ENCODE measurements at places on chromosomes 11 and 22.
A peak's percentile ranks its signal among the peaks of the same experiment; 100 is the strongest.

DNA sequence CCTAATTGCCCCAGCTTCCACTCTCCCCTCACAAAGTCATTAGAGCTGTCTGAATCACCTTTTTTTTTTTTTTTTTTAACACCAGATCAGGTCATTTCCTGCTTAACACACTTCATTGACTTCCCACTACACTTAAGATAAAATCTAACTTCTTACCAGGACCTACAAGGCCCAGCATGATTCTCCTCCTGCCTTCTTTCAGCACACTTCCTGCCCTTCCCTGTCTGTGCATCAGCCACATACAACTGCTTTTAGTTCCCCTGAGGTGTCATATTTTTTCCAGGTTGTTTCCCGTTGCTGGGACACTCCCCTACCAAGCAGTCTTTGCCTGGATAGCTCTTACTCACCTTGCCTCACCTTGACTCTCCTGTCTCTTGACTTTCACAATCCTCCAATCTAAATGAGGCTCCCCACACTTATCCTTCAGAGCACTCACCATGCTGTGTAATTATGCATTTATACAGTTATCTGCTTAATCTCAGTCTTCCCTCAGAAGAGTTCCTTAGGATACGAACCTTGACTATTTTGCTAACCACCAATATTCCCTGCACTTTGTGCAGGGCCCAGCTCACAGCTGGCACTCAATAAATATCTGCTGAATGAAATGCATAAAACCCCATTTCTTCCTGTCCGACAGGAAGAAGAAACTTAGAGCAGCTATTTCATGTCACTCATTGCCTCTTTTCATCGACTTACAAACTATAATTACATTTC, 96.6 kb upstream of the AKIP1 start:
- no peak for DNase-seq

DNA sequence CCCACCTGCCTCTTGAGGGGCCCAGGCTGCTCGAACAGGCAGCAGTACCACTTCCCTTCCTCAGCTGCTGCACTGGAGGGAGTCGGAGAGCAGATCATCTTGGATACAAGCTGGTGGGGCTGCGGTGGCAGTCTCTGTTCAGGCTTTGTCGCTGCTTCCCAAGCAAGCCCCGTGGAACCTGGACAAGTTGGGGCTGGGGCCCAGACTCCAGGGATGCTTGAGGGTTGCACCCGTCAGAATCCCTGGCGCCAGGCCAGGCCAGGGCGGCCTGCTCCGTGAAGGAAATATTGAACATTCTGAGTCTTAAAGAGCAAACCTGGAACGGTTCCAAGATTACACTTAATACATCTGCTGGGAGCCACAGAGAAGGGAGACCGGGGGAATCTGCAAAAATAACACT, 310.1 kb upstream of the SORL1-AS1 start:
- DNase-seq: no peak

DNA sequence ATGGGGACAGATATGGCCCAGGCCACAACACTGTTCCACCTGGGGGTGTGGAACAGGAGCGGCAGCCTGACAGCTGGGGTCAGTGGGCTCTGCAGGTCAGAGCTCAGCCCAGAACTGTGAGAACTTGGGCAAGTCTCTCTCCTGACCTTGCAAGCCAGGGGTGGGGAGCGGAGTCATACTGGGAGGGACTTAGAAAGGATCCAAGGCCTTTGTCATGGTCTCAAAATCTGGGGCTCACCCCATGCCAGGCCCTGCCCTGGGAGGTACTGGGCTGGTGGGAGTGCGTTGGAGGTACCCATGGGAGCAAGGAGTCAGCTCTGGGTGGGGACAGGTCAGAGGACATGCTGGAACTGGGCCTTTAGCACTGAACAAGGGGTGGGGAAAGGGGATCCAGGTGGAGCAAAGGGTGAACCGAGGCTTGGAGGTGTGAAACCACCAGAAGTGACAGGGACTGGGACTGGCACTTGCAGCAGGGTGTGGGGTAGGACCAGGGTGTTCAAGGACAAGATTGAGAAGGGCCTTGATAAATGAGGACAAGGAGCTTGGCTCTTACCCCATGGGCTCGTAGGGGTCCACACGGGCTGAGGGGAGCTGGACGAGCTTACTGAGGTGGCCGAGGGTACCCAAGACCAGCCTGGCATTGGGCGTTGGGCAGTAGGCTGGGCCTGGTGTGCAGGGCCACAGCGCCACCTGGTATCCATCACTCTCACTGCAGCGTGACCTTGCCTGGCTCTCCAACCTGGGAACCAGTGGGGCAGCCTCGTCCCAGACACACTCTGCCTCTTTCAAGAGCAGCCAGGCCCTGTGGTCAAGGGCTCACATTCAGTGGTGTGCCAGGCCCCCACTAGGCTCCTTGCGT, 7.4 kb upstream of the PMM1 start:
- peak; percentile 36 for DNase-seq

DNA sequence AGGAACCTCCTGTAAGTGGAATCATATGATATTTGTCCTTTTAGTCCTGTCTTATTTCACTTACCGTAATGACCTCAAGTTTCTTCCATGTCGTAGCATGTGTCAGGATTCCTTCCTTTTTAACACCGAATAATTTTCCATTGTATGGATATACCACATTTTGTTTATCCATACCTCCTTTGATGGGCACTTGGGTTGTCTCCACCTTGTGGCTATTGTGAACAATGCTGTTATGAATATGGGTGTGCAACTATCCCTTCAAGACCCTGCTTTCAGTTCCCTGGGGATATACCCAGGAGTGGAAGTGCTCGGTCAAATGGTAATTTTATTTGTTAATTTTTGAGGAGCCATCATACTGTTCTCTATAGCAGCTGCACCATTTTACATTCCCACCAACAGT, 244.9 kb upstream of the BLID start:
- DNase-seq: no peak

- DNase-seq: no peak
These were observed 3.6 kb downstream of the RPUSD4 start for GRCh38 chr11:126207896-126208295.

GRCh38 chr11:108852701-108853100, 187.8 kb downstream of the DDX10 start:
- no peak for DNase-seq

GRCh38 chr11:86660088-86660487, 12.3 kb downstream of the ME3 start:
- no peak for DNase-seq

- DNase-seq: peak; percentile 45
These were observed 85.5 kb downstream of the ST3GAL4 start for GRCh38 chr11:126440792-126441514.

- no peak for DNase-seq
These were observed 1161.1 kb downstream of the BRD1 start for GRCh38 chr22:48666620-48667019.

DNA sequence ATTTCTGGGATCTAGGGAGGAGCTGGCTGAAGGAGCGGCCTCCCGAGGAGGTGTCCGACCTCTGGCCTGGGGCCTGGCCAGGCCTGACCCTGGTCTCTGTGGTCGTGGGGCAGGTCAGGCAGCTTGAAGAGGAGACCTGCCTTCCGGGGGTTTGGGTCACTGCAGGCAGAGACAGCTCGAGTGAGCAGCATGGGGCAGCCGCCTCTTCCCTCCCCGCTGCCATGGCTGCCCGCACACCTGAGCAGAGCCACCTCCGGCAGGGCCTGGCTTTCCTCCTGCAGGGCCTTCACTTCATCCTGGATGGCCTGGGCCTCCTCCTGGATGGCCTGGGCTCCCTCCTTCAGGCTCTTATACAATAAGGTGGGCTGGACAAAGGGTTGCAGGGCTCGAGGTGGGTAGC, 8.0 kb upstream of the NAALADL1 start:
- no peak for DNase-seq

DNA sequence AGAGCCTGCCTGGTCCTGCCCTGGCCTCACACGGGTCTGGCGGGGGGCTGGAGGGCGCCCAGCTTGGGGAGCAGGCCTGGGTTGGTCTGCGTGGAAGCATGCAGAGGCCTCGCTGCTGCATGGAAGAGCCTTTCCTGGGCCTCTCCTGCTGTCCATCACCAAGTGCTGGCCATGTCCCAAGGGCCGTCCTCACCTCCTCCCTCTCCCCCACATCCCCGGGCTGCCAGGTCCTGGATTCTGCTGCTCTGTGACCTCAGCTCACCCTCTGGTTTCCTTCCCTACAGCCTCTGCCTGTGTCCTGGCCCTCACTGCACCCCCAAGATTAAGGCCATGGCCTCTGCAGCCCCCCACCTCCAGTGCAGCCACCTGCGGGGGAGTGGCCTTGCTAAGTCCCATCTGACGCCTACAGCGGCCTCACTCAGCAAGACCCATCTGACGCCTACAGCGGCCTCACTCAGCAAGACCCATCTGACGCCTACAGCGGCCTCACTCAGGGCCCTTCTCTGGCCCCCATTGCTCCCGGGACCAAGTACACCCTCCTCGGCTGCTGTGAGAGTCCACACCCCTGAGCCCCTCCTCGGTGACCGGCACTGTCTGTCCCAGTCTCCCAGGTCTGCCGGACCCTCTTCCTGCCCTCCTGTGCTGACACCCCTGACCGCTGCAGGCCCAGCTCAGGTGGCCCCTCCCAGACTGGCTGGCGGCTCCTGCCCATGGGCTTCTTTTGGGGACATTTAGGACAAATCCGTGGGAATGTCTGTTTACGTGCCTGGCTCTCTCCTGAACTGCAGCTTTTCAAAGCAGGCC, 119.5 kb upstream of the B3GAT1 start:
- no peak for DNase-seq

DNA sequence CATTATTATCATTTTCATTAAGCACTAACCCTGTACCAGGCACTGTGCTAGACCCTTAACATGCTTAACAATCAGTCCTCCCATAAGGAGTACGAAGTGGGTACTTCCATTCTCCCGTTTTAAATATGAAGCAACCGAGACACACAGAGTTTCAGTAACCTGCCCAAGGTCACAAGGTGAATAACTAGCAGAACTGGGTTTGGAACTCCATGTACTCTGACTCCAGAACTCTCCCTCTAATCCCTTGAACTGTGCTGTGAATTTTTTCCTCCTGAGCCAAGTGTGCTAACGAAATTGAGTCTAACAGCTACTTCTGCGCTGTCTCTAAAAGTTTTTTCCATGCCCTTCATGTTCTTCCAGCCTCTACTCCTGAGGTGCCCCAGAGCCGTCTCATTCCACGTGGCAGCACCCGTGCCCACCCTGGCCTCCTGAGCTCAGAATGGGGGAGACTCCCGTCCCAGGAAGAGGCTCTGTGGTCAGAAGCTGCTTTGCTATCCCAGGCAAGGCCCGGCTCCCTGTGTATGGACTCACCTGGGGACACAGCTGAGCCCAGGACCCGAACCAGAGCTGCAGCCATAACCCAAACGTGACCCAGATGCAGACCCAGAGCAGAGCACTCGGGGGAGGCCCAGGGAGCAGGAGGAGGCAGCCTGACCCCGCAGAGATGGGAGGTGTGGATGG, 8.6 kb upstream of the TRIM29 start:
- no peak for DNase-seq

DNA sequence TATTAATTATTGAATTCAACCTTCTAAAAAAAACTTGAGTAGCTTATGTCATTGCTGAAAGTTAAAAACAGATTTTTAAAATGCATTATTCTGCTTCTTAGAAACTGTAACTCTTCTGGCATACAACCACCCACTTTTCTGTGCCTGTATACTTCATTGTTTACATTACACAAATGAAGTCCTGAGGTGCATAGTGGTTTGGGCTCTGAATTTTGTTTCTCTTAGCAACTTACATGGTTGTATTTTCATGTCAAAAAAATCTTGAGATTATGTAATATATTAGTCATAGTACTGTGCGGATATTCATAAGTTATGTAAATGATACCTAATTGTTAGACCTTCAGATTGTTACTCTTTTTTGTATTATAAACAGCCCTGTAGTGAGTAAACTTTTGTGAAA, 12.2 kb downstream of the SC5D start:
- DNase-seq: no peak

DNA sequence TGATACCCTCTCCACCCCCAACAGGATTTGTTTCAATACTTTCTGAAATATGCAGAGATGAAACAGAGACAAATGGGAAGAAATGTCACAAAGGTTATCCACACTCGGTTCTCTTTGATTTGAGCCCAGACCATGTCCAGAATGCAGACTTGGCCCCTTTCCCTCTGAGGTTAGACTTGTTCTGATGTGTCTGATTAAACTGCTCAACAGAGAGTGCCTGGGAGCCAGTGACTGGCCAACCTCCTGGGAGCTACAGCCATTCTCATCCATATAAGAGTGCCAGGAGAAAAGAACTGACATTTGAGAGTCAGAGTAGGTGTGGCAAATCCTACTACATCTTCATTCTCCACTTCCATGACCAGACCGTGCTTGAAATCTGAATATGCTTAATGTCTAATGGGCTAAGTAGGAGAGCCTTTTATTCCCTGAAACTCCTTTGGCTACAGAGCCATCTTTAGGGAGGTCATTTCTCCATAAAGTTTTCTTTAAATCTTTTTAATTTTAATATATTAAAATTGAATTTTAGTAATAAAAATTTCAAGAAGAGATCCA, 201.4 kb downstream of the BLID start:
- no peak for DNase-seq

GRCh38 chr11:84437071-84437980, 1151.2 kb upstream of the CCDC90B start:
- no peak for DNase-seq

DNA sequence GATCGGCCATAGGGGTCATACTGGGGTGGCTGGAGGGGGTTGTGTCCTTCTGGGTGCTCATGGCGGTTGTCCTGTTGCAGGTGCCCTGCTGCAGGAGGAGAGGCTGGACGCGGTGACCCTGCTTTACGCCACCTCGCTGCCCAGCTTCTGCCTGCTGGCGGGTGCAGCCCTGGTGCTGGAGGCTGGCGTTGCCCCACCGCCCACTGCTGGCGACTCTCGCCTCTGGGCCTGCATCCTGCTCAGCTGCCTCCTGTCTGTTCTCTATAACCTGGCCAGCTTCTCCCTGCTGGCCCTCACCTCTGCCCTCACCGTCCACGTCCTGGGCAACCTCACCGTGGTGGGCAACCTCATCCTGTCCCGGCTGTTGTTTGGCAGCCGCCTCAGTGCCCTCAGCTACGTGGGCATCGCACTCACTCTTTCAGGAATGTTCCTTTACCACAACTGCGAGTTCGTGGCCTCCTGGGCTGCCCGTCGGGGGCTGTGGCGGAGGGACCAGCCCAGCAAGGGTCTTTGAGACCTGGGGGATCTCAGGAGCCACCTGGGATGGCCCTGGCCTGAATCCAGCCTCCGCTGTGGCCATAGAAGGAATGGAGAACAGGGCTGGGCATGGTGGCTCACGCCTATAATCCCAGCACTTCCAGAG, 11.1 kb downstream of the SLC35E4 start:
- DNase-seq: no peak

GRCh38 chr11:130499828-130500227, 51.4 kb downstream of the ADAMTS15 start:
- no peak for DNase-seq

GRCh38 chr11:63608353-63609345, 5.6 kb downstream of the PLAAT3 start:
- DNase-seq: no peak

GRCh38 chr22:30855677-30856518, 112.7 kb downstream of the MORC2 start:
- no peak for DNase-seq

GRCh38 chr11:47244448-47245350, 3.9 kb downstream of the ACP2 start:
- no peak for DNase-seq

- DNase-seq: no peak
These were observed 2.7 kb upstream of the SCUBE1 start for GRCh38 chr22:43345761-43346301.

DNA sequence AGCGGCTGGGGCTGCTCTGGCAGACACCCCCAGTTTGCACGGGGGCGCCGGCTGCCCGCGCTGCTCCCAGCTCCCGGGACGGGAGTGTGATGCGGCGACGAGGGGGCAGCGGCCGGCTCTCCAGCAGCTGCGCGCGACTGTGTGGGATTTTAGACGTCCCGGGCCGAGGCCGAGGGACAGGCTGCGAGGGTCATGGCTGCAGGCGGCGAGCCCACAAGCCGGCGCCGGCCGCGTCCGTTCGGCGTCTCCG, 159 bp downstream of the FZD4 start:
- DNase-seq: peak; percentile 3

- peak; percentile 69 for DNase-seq
These were observed 8.2 kb downstream of the CBX7 start for GRCh38 chr22:39144101-39144767.

Measured in T-helper 2 cell (primary cell).